ENCODE measurements at places on chromosomes 12 and 14. TPM values are rescaled to one million over a fixed set of nuclear protein-coding genes. Genes with fewer than 3 reads are reported as not detected.

DNA sequence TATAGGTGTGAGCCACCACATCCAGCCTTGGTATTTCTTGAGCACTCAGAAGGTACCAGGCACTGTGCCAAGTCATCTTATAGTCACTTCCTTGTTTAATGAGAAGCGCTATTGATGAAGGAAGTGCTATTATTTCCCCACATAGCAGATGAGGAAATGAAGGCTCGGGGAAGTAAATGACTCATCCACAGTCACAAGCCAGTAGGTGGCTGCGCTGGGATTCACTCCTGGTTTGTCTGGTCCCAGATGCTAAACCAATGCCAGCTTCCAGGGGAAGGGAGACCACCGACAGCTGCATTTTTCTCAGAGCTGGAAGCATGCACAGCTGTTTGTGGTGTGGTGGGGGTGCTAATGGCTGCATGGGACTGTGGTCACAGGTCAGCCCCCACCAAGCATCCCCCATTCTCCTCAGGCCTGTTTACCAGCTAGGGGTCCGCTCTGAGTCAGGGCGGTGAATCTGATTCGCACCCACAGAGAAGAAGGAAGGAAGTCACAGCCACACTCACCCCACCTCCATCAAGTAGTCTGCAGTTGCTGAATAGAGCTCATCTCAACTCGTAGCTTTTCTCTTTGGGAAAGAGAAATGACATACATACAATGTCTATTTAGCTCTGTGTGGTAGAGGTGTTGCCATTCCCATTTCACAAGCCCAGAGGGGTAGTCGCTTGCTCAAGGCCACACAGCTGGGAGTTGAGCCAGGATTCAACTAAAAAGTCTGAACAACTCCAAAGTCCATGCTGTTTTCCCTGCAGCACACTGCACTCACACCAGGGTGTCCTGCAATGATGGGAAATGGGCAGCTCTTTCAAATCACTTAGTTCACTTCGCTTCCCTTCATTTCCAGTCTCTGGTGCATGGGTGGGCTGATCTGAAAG, 6.3 kb upstream of the LTBP2 start:
- DNase-seq = peak; percentile 56

TEX52 gene
- total RNA-seq = not detected

- DNase-seq = no peak
These were observed 318.1 kb downstream of the ZFP36L1 start for GRCh38 chr14:68474741-68475140.

- DNase-seq = no peak
These were observed 23.4 kb upstream of the MAP3K9 start for GRCh38 chr14:70832561-70833305.

- no peak for DNase-seq
These were observed 931.2 kb downstream of the AACS start for GRCh38 chr12:125996443-125996842.

- DNase-seq = no peak
These were observed 61.7 kb upstream of the OVCH1 start for GRCh38 chr12:29559198-29559597.

DNA sequence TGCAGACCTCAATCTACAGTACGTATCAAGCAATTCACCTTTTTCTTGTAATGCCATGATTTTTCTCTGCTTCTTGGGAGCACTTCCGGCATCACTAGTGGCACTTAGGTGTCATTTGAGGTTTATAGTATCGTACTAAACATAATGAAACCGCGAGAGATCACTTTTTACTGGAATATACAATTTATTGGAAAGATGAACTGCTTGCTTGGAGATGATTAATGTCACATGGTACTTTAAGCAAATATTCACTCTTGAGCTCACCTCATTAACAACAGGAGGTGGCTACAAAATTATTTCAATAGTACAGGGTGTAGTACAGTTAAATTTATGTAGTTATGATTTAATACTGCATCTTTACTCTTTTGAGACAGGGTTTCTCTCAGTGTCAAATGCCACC, 11.5 kb downstream of the FUT8 start:
- DNase-seq = no peak

GRCh38 chr12:45591635-45592034, 137.9 kb upstream of the ARID2 start:
- DNase-seq = no peak

GRCh38 chr12:71041476-71041875, 116.3 kb downstream of the TSPAN8 start:
- DNase-seq = no peak

GRCh38 chr12:93358821-93359220, 18.9 kb upstream of the NUDT4 start:
- DNase-seq = no peak

ASIC1 gene
- 0.14 TPM for total RNA-seq

DNA sequence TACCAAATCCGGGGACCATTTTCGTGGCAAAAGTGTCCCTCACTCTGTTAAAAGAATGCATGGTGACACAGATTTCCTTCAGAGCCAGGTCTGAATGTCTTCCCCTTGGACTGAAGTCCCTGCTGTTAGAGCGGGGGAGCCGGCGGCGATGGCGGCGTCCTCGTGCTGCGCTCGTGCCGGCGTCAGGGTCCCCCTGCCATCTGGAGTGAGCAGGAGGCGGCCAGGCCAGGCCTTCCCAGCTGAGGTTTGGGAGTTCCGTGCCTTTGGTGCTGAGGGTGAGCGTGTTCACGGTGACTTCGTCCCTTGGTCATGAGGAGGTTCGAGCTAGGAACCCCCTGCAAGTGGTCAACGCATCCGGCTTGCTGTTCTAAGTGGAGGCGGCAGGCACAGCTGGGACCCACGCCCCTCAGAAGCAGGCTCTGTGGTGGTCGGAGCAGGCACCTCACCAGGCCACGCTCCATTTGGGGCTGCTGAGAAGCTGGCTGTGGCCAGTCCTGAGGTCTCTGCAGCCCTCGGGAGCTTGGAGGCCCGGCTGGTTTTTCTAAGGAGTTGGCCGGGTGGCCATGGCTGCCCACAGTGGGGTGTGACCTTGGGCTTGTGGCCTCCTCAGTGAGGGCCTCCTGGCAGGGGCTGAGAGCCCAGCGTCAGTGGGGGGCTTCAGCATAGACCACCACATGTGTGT, 9.5 kb downstream of the ZFYVE21 start:
- DNase-seq = no peak

DNA sequence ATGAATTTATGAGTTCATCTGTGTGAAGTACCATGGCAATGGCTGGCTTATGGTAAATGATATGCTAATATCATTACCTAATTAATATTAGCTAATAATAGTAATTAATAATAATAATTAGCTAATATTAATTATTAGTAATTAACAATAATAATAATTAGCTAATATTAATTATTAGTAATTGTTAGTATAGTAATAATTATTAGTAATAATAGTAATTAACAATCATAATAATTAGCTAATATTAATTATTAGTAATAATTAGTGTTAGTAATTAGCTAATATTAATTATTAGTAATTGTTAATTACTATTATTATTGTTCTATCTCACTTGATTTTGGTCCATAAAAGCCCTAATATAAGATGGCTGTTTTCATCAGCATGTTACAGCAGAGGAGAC, 19.8 kb downstream of the RERG start:
- DNase-seq = no peak

ACSS3 gene
- total RNA-seq = 1.4 TPM

- DNase-seq = no peak
These were observed 401.6 kb downstream of the VRK1 start for GRCh38 chr14:97198813-97199212.

DNA sequence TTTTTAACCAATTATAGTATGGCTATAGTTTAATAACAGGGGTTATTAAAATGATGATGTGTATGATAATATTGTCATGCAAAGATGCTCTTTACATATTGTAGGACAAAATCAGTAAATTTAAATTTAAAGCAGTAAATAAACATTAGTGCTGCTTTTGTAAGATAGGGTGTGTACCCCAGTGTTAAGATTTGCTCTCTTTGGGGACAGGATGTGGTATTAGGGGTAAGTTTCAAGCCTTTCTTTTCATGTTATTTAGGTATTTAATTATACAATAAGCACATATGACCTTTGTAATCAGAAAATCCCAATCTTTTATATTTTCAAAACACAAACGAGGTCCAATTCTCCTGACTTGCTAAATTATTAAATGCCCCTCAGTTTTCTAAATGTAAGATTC, 39.7 kb upstream of the RPH3A start:
- no peak for DNase-seq

DNA sequence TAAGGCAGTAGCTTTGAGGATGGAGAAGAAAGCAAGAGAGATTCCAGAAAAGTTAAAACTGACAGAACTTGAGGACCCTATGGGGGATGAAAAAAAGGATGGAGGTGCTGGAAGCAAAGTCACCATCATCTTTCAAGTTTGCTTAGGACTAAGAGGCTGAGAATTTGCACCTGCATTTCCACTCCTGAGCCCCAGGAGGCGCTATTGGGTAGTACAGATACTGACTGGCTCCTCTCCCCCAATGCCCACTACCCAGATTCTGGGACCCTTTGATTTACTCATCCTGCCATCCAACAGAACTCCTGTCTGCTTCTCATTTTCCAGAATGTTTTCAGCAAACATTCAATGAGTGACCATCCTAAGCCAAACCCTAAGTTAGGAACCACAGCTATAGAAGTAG, 34.0 kb upstream of the CMKLR1 start:
- DNase-seq = no peak

- DNase-seq = no peak
These were observed 71.7 kb upstream of the FERMT2 start for GRCh38 chr14:53022593-53022992.

BCL11B gene
- 0.41 TPM for total RNA-seq

NPAS3 gene
- 2.8 TPM for total RNA-seq

MYF5 gene
- total RNA-seq = not detected

EPYC gene
- not detected for total RNA-seq

GRCh38 chr14:89139404-89140247, 277.4 kb downstream of the FOXN3 start:
- DNase-seq = no peak

PIWIL1 gene
- not detected for total RNA-seq

DNA sequence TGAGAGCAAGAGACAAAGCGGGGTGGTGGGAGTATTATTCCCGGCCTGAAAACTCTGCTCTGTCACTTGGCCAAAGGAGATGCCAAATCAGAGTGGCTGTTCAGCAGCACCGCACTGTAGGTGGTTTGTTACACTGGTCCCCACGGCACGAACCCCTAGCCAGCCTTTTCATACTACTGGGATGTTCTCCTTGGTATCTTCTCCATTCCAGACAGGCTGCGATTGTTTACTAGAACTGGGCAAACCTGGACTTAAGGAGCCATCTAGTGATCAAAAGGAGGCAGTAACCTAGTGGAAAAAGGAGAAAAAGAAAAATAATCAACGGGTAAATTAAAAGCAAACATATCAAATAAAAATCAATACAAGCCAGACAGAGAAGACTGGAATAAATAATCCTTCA, 58.9 kb upstream of the TMTC2 start:
- no peak for DNase-seq

TRIM9 gene
- 0.79 TPM for total RNA-seq
